ENCODE measurements at places on chromosomes 5 and 9. TPM values are rescaled to one million over a fixed set of nuclear protein-coding genes. Genes with fewer than 3 reads are reported as not detected.

DNA sequence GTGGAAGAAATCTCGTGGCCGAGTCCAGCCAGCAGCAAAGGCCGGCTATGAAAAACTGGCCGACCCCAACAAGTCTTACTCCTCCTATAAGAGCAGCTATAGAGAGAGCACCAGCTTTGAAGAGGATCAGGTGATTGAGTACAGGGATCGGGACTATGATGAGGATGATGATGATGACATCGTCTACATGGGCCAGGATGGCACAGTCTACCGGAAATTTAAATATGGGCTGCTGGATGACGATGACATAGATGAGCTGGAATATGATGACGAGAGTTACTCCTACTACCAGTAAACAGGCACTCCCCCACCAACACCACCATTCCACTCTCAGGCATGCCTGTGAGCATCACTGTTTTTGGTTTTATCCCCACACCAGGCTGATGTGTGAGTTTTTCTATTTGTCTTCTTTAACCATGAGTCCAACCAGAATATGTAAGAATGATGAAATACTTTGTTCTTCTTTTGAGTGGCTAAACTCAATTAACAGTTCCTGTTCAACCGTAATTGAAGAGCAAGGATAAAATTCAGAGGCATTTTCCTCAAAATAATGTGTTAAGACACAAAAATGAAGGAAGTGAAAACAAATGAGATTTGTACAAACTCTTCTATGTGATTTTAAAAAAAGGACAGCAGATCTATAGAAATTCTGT is 35.5 kb downstream of the RFK start:
- no peak overlapping the region for H3K27ac ChIP-seq
- no peak for DNase-seq
- H3K4me1 ChIP-seq = no peaks in the 10 kb centered on the region

GRCh38 chr5:117204926-117205869 is 630.6 kb upstream of the SEMA6A start:
- no peaks in the 10 kb centered on the region for H3K36me3 ChIP-seq
- H3K4me1 ChIP-seq = no peaks in the 10 kb centered on the region
- no peak overlapping the region for H3K27ac ChIP-seq
- no peaks in the 10 kb centered on the region for H3K27me3 ChIP-seq
- no peak for DNase-seq
- H3K4me3 ChIP-seq = no peak overlapping the region

Gene SLC6A3
- total RNA-seq = not detected

DNA sequence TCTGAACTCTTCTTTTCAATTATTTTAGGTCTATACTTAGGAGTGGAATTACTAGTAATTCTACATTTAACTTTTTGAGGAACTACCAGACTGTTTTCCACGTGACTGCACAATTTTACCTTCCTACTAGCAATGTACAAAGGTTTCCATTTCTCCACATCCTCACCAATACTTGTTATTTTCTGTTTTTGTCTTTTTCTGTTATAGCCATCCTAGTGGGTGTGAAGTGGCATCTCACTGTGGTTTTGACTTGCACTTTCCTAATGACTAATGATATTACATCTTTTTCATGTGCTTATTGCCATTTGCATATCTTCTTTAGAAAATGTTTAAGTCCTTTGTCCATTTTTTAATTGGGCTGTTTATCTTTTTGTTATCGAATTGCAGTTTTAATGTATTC is 136.9 kb upstream of the EGFLAM start:
- no peaks in the 10 kb centered on the region for H3K36me3 ChIP-seq
- no peak overlapping the region for H3K4me3 ChIP-seq
- peaks cover 2% of the 10 kb centered on the region for H3K27me3 ChIP-seq
- DNase-seq = no peak
- no peaks in the 10 kb centered on the region for H3K4me1 ChIP-seq

Gene EDIL3
- total RNA-seq = not detected

Gene RASEF
- total RNA-seq = not detected

Gene CCNH
- total RNA-seq = 80.9 TPM

- no peaks in the 10 kb centered on the region for H3K4me1 ChIP-seq
- H3K36me3 ChIP-seq = no peaks in the 10 kb centered on the region
Measured at GRCh38 chr9:26439061-26439624, 453.5 kb downstream of the CAAP1 start.

Gene RHOBTB3
- total RNA-seq = 0.36 TPM

DNA sequence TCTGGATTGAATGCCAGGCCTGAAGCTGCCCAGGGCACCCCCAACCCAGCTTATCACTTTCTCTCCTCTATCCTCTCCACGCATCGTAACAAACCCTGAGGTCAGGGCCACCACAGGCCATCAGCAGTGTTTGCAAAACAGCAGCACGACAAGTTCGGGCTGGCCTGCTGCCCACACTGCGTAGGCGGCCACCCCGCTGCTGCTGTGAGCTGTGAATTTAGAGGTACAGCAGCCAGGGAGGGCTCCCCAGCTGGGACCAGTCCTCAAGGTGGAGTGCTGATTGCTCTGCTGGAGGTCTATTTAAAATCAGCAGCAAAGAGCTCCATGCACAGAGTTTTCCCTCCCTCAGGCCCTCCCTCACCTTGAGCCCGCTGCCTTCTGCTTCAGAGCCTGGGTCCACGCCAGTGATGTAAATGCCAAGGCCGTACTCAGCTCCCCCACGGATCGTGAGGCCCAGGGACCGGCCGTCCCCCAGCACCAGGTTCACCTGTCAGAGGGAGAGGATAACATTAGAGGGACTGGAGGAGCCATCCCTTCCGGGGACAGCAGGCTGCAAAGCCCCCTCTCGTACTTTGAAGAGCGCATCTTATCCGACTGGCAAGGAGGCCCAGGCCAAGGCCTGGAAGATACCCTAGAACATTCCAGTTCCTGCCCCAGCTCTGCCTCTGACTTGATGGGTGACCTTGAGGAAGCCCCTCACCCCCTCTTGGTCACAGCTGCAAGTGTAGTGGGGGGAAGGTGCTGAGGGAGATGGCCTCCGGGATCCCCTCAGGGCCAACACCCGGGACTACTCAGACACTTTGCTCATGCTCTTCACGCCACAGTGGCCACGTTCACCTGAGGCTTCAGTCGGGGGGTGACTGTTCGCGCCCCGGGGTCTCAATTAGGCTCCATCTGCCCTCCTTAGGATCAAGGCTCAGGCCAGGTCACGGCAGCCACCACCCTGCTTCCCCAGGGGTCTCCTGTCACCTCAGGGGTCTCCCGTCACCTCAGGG is 39.1 kb downstream of the WHRN start:
- no peaks in the 10 kb centered on the region for H3K36me3 ChIP-seq
- H3K27me3 ChIP-seq = peaks cover 3% of the 10 kb centered on the region
- DNase-seq = no peak
- no peak overlapping the region for H3K4me3 ChIP-seq
- no peak overlapping the region for H3K27ac ChIP-seq

- no peaks in the 10 kb centered on the region for H3K27me3 ChIP-seq
- H3K4me1 ChIP-seq = peaks cover 32% of the 10 kb centered on the region
- DNase-seq = no peak
Measured at GRCh38 chr5:616484-617039, 4.4 kb downstream of the CEP72 start.

GRCh38 chr9:3043369-3043768 is 199.5 kb upstream of the PUM3 start:
- H3K36me3 ChIP-seq = no peaks in the 10 kb centered on the region
- H3K27me3 ChIP-seq = peaks cover 5% of the 10 kb centered on the region
- H3K4me1 ChIP-seq = no peaks in the 10 kb centered on the region

Gene MOB3B
- 0.26 TPM for total RNA-seq

DNA sequence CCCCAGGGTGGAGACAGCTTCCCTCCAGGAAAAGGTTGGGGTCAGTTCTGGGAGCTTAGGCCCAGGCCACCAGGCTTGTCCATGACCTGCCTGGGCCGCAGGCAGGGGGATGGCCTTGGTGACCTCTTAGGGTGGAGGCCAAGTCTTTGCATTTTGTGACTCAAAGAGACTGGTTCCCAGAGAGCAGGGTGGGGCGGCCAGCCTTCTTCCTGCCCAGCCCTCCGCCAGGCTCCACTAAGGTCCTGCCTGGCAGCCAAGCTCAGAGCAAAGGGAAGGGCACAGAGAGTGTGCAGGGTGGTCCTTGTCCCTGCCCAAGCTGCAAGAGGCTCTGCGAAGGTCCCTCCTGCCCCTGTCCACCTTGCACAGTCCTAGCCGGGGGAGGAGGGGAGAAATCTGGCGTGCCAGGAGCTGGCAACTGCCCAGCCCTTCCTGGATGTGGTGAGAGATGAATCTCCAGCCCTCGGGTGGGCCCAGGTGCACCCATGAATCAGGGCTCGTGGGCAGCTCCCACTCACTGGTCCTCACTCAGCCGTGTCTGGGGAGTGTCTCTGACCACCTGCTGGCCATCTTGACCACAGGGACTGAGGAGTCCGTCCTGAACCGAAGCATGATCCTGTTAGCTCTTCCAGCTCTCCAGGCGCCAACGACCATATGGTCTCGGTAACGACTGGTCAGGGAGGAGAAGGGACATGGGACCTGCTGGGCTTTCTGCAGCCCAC is 2.3 kb upstream of the PTGDS start:
- no peak overlapping the region for H3K27ac ChIP-seq
- H3K36me3 ChIP-seq = no peaks in the 10 kb centered on the region
- peaks cover 9% of the 10 kb centered on the region for H3K27me3 ChIP-seq
- DNase-seq = no peak
- peaks cover 6% of the 10 kb centered on the region for H3K4me1 ChIP-seq

Gene SPATA6L
- total RNA-seq = not detected

GRCh38 chr5:10600626-10601245 is 36.9 kb downstream of the ANKRD33B start:
- no peak overlapping the region for H3K4me3 ChIP-seq
- no peak overlapping the region for H3K27ac ChIP-seq
- H3K36me3 ChIP-seq = peaks cover 13% of the 10 kb centered on the region
- no peak for DNase-seq
- H3K4me1 ChIP-seq = peaks cover 57% of the 10 kb centered on the region

DNA sequence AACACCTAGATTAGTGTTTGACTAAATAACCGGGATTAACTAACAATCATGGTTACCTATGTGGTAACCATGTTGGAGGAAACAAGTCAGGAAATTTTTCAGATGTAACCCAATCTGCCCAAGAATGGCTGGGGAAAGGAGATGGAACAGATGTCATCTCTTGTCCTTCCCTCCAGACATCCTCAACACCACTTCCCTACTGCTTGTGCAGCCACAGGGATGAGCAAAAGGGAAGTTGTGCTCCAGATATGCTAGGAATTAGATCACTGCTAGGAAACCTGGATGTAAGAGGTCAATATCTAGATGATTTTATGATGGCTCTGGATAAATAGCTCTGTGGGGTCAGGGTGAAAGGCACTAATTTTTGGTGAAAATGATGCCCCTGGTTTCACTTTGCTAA is 61.3 kb upstream of the ELL2 start:
- no peaks in the 10 kb centered on the region for H3K27me3 ChIP-seq
- no peaks in the 10 kb centered on the region for H3K4me1 ChIP-seq
- no peaks in the 10 kb centered on the region for H3K36me3 ChIP-seq
- H3K4me3 ChIP-seq = no peak overlapping the region
- no peak for DNase-seq
- no peak overlapping the region for H3K27ac ChIP-seq

Gene CDO1
- 0.49 TPM for total RNA-seq

- peaks cover 46% of the 10 kb centered on the region for H3K36me3 ChIP-seq
- H3K4me3 ChIP-seq = no peak overlapping the region
- H3K27ac ChIP-seq = no peak overlapping the region
- H3K4me1 ChIP-seq = peaks cover 40% of the 10 kb centered on the region
- H3K27me3 ChIP-seq = no peaks in the 10 kb centered on the region
Measured at GRCh38 chr5:143041461-143041860, 271.3 kb downstream of the ARHGAP26 start.

Gene LCNL1
- not detected for total RNA-seq

- no peaks in the 10 kb centered on the region for H3K36me3 ChIP-seq
- no peak overlapping the region for H3K27ac ChIP-seq
- no peaks in the 10 kb centered on the region for H3K4me1 ChIP-seq
- no peak overlapping the region for H3K4me3 ChIP-seq
- no peak for DNase-seq
Measured at GRCh38 chr5:173691931-173692330, 75.5 kb upstream of the BOD1 start.

DNA sequence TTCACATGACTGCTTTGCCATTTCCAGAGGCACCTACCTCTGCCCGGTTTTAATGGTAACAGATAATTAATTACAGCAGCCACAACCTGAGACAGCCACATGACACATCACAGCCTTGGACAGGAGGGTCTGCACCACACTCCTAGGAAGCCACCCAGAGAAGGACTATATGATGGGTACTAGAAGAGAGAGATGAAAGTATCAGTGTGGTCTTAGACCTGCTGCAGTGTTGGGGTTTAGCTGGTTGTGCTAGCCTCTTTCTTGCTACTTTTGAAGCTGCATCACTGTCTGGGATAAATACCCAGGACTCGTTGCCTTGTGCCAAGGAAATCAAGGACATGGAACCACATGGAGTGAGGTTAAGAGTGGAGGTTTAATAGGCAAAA is 266.4 kb downstream of the ICE1 start:
- H3K4me3 ChIP-seq = no peak overlapping the region
- no peaks in the 10 kb centered on the region for H3K27me3 ChIP-seq
- no peak overlapping the region for H3K27ac ChIP-seq
- DNase-seq = no peak
- no peaks in the 10 kb centered on the region for H3K36me3 ChIP-seq

GRCh38 chr5:153919161-153919560 is 119.5 kb downstream of the FAM114A2 start:
- H3K27ac ChIP-seq = no peak overlapping the region
- H3K27me3 ChIP-seq = peaks cover 3% of the 10 kb centered on the region

GRCh38 chr5:40798801-40799210 is 632 bp upstream of the PRKAA1 start:
- no peak for DNase-seq
- peaks cover 37% of the 10 kb centered on the region for H3K4me1 ChIP-seq
- H3K36me3 ChIP-seq = peaks cover 17% of the 10 kb centered on the region

- H3K36me3 ChIP-seq = no peaks in the 10 kb centered on the region
- no peak overlapping the region for H3K27ac ChIP-seq
- DNase-seq = no peak
- H3K4me3 ChIP-seq = no peak overlapping the region
Measured at GRCh38 chr9:124420991-124421543, 5.8 kb upstream of the PSMB7 start.

DNA sequence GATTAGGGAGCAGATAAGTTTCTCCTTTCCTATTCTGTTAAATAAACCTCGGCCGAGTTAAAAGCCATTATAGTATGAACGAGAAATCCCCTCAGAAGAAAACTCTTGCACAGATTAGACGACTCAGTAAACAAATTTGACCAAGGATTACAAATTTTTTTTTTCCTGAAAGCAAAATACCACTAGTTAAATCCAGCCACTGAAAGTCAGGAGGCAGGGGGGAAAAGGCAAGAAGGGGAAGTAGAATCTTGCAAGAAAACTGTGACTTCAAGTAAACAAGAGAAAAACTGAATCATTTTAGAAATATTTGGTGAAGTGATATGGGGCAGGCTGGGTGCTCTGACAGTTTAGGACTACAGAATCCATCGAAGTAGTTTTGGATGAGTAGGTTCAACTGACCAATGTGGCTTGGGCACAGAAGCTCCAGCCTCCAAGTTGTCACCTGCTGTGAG is 251.0 kb downstream of the DENND1A start:
- H3K27ac ChIP-seq = no peak overlapping the region
- H3K4me1 ChIP-seq = peaks cover 20% of the 10 kb centered on the region
- H3K4me3 ChIP-seq = no peak overlapping the region
- H3K36me3 ChIP-seq = no peaks in the 10 kb centered on the region
- no peaks in the 10 kb centered on the region for H3K27me3 ChIP-seq

- no peak overlapping the region for H3K27ac ChIP-seq
- peaks cover 7% of the 10 kb centered on the region for H3K4me1 ChIP-seq
- no peak for DNase-seq
- H3K4me3 ChIP-seq = no peak overlapping the region
- H3K36me3 ChIP-seq = no peaks in the 10 kb centered on the region
Measured at GRCh38 chr9:27771803-27772545, 198.7 kb upstream of the C9orf72 start.

Gene IFNK
- not detected for total RNA-seq

Data from activated T-helper 1 cell treated with anti-CD3 and anti-CD28 coated beads, Interleukin-12 subunit alpha, Interleukin-12 subunit beta, Interleukin-2, Interleukin-4 antibody, amounts not matched to agents 30 ng/mL and 10 ng/mL and 1 ng/mL, durations not matched to agents 14 hours and 24 hours and 36 hours (primary cell).